IMR-90 (cell line): ENCODE measurements at places on chromosomes 12 and 14.
A peak's percentile ranks its signal among the peaks of the same experiment; 100 is the strongest.

- DNase-seq, result peak; percentile 41
Measured at GRCh38 chr12:104133866-104134265, 4.1 kb downstream of the NFYB start.

GRCh38 chr12:11877869-11878780, 192.6 kb upstream of the BCL2L14 start:
- DNase-seq, result peak; percentile 80

DNA sequence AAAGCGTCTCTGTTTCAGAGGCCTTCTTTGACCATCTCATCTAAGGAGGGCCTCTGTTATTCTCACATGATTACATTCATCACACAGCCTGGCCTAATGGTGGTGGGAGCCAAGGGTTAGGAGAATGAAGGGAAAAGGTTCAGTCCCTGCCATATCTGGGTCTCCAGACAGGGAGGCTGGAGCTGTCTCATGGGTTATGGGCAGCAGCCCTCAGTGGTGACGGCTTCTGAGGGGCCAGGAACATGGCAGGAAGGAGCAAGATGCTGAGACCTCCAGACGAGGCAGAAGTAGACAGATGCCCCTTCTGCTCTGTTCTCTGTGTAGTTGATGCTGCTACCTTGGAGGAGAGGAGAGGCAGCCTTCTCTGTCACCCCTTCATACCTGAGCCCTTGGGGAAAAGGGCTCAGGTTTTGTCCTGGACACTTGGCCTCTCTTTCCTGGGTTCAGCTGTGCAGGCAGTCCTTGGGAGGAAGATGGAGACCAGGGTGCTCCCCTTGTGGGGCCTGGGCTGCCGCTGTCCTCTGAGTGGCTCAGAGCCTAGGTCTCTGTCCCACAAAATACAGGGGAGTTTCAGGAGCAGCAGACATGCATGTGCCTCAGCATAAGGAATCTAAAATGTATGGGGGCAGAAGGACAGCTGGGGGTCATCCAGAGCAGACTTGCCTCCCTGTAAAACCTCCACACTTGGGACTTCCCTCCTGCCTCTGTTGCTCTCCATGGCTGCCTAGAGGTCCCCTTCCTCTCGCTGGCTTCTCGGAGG, 3.6 kb downstream of the IFI27L2 start:
- no peak for DNase-seq

- DNase-seq, result no peak
Measured at GRCh38 chr14:32307881-32308582, 21.1 kb upstream of the AKAP6 start.

- DNase-seq, result no peak
Measured at GRCh38 chr12:3177778-3178425, 100.7 kb downstream of the TSPAN9 start.

DNA sequence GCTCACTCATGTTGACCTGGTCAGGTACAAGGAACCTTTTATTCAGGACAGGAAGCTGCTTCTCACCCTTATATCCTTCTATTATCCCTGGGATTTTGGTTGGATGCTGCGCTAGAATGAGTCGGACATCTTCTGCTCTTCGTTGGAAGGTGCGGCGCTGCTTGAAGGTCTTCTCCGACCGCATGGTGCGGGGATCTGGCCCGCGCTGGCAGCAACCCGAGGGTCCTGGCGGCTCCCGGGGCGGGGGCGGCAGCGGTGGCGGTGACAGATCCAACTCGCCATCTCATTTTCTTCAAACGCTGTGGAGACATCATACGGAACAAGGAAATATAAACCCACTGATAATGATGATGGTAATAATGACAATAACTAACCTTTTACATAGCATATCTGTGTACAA, 126.3 kb downstream of the ATXN7L3B start:
- DNase-seq, result no peak

DNA sequence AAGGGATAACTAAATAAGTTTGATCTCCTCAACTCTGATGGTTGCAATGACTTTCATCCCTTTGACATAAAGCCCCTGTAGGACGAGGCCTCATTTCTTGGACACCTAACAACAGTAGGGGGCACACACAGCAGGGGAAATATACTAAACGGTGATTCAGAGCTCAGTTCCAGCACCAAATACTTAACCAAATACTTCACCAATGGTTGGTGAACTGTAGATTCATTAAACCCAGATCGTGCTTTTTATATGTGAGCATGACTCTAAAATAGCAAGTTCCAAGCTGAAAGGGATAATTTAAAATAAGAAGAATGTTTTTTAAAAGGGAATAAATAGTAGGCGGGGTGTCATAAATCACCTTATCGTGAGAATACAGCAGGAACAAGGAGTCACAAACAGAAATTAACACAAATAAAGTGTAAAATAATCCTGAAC, 53.2 kb downstream of the ATG2B start:
- peak; percentile 13 for DNase-seq

GRCh38 chr14:67851785-67852410, 32.3 kb downstream of the RAD51B start:
- DNase-seq, result no peak

DNA sequence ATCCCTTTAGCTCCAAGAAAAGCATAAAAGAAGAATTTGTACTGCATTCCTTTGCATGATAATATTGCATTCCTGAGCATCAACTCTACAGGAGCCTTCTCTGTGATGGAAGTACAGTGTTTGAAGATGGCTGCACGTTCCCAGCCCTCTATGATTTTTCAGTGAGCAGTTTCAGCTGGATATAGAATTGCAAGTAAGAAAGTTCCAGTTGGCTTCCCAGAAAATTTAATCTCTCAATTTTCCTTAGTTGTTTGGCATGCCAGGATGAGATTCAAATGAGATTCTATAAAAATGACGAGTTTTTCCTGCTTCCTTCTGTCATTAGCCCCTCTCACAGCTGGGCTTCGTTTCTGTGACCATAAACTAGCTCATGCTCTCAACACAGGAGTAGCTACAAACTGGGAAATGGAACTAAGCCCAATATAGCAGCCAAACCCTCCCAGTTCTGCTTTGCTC, 109.9 kb downstream of the TTC8 start:
- peak; percentile 49 for DNase-seq

GRCh38 chr12:4015225-4016091, 142.3 kb upstream of the PARP11 start:
- DNase-seq, result no peak

- DNase-seq, result no peak
Measured at GRCh38 chr12:58309806-58310205, 368.4 kb downstream of the ATP23 start.

DNA sequence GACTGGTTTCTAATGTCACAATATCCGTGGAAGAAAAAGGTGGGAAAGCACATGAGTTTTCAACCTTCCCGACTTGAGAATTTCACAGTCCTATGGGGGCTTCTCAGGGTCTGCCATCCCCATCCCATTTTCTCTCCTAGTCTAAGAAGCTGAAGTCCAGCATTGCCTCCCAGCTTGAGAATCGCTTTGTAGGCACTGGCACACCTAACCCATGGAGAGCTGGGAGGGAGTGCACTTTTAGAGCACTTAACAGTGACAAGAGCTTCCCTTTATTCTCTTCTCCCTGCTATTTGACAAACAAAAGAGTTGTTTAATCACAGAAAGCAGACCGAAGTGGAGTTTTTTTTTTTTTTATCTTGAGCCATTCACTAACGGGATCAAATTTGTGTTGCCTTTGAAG, 22.8 kb upstream of the SRRM4 start:
- no peak for DNase-seq

- DNase-seq, result no peak
Measured at GRCh38 chr12:127174881-127175280, 1092.1 kb upstream of the TMEM132C start.

DNA sequence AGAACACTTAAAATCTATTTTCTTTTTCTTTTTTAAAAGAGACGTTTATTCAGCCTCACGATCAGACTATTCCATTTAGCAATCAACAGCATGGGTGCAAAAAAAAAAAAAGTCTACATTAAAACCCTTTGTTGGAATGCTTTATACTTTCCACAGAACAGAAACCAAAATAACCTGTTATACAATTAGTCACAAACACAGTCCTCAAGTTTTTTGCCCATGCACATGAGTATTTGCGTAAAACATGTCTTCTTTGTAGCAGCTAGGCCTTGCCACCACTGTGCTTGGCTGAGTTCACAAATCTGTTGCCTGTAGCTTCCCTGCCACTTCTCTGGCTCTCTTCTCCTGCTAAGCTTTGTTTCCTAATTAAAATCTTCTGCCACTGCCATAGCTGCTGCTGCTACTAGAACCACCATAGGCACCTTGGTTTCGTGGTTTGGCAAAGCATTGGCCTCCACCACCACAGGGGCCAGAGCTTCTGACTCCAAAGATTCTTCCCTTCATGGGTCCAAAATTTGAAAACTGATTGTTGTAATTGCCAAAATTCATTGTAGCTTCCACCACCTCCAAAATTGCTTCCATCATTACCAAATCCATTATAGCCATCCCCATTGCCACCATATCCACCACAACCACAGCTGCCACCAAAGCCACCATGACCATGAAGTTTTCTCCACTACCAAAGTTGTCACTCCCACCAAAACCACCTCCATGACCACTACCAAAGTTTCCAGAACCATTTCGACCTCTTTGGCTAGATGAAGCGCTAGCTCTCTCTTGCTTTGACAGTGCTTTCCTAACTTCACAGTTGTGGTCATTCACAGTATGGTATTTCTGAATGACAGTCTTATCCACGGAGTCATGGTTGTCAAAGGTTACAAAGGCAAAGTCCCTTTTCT, 38.1 kb downstream of the KLRG1 start:
- DNase-seq, result no peak

GRCh38 chr14:99380402-99380801, 100.3 kb downstream of the SETD3 start:
- DNase-seq, result no peak

GRCh38 chr14:50750323-50750722, 80.6 kb downstream of the NIN start:
- no peak for DNase-seq
